ENCODE measurements at places on chromosomes 16 and 17. TPM values are rescaled to one million over a fixed set of nuclear protein-coding genes. Genes with fewer than 3 reads are reported as not detected.

BRIP1 gene
- 13.2 TPM for total RNA-seq

NPW gene
- total RNA-seq = 24.3 TPM

SLC4A1 gene
- not detected for total RNA-seq

OSBPL7 gene
- total RNA-seq = 18.0 TPM

CFAP52 gene
- total RNA-seq = not detected

TNFRSF13B gene
- total RNA-seq = not detected

PDIA2 gene
- total RNA-seq = not detected

TEKT1 gene
- not detected for total RNA-seq

VPS35L gene
- total RNA-seq = 34.8 TPM

CACNG5 gene
- not detected for total RNA-seq

HBZ gene
- total RNA-seq = not detected

TP53TG3C gene
- not detected for total RNA-seq

ZNF469 gene
- 0.56 TPM for total RNA-seq

Data from activated CD8-positive, alpha-beta T cell treated with anti-CD3 and anti-CD28 coated beads for 36 hours (primary cell).